ENCODE measurements at places on chromosomes 2 and 18.

DNA sequence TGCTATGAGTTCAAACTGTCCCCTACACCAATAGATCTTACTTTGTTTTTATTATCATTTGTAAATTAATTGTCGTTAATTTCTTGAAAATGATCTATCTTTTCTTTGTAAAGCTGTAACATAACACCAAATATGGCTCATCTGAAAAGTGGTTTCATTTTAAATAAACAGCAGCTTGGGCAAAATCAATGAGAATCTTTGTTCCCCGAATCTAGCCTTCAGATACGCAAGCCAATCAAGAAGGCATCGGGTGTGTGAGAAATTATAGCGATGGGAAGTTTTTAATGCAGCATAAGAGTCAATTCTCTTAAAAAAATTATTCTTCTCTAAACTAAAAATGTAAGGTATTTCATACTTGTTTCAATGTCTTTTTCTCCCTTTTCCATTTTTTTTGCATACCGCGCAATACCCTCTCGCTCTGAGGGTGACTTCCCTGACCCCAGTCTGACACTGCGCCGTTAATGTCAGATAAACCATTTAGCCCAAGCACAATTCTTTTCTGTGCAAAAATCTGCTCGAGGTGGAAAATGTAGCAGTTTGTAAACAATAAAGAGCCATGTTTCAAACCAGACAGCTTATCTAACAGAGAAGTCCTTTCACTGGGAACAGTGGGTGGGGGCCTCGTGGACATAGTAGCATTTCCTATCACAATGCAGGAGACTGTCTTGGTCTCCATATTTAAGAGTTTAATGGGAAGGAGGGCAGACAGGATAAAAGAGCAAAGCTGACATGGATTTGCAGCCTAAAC lies 129.4 kb downstream of the TCF4 start:
- DNase-seq: no peak

GRCh38 chr2:148338541-148338940 lies 306.0 kb upstream of the EPC2 start:
- DNase-seq: peak; percentile 14

DNA sequence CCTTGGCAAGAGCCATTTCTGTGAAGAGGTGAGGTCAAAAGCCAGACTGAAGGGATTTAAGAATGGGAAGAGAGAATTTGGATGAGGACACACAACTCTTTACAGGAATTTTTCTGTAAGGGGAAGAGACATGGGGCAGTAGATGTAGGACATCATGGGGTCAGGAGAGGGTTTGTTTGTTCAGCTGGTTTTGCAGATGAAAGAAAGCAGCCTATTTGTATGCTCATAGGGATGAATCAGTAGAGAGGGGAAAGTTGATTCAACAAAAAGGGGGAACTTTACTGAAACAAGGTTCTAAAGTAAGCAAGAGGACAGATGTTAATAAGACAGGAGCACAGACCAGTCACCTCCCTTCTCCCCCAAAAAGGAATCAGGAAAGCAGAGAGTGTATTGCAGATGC lies 11.2 kb downstream of the SCG2 start:
- DNase-seq: no peak

DNA sequence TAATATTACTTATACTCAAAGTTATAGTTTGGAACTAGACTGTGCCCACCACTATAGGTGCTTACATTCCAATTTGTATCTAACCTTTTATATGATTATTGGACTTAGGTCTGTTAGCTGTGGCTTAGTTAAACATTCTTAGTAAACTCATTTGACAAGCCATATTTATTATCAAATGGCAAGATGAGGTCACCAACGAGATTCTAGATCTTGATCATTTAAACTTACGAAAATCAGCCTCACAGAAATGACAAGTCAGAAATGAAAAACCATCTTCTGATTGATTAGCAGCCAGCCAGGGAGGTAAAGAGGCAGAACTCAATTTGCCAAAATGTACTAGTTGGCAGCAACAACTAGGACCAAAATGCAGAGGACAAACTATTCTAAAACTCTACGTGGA lies 100.4 kb upstream of the STK17B start:
- no peak for DNase-seq

- DNase-seq: no peak
These were observed 71.8 kb downstream of the SKA1 start for GRCh38 chr18:50446629-50447028.

DNA sequence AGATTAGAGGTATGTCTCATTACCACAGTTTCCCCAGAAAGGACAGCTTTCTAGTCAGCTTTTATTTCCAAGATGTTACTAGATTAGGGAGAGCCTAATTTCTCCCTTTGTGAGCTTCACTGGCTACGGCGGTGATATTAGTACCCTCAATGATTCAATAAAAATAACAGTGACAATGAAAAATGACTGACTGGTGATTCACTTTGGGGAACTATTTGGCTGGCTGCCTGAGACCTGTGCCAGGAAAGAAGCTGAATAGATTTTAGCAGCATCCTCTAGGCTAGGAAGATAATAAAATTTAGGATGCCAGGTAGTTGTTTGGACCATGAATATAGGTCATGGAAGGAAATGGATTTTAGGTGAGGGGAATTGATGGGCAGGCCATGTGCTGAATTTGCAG lies 178.7 kb downstream of the FMNL2 start:
- no peak for DNase-seq

- no peak for DNase-seq
These were observed 21.5 kb downstream of the SLC4A3 start for GRCh38 chr2:219648963-219649362.

DNA sequence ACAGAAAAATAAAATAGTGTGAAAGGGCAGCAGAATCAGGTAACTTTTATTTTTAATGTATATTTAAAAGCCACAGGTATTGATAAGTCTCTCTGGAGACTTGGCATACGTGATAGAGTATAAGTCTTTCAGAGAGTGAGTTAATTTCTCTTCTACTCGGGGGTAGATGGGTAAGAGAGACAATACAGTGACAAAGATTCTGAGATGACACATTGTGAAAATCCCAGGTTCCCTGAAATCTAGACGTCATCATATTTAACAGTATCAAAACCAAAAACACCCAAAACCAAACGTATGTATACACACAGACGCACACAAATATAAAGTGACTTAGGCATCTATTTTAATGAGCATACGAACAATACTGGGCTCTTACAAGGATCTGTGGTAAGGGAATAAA lies 33.3 kb downstream of the NIF3L1 start:
- DNase-seq: no peak

- DNase-seq: no peak
These were observed 510.1 kb downstream of the TXNL1 start for GRCh38 chr18:56128153-56128791.

GRCh38 chr18:35390951-35391700 lies 14.0 kb upstream of the ZNF396 start:
- DNase-seq: no peak

- DNase-seq: no peak
These were observed 114.6 kb upstream of the CD302 start for GRCh38 chr2:159912580-159912979.

- peak; percentile 58 for DNase-seq
These were observed 23.1 kb downstream of the PLA2R1 start for GRCh38 chr2:160039166-160039903.

DNA sequence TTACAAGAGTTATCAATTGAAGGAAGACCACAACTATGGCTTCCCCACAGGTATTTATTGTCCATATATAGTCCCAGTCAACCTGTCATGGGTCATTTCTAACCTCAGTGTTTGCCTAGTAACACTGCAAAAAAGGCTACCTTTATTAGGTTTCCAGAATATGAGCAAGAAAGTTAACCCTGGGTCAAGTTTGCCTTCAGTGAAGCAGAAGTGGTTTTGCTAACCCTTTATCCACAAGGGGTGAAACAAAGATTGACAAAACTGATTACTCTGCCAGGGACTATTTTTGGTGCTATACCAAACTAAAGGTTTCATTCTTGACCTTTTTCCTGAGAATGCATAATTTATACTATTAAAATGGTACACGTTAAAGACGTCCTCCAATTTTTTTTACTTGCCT lies 28.8 kb downstream of the SP100 start:
- DNase-seq: no peak

DNA sequence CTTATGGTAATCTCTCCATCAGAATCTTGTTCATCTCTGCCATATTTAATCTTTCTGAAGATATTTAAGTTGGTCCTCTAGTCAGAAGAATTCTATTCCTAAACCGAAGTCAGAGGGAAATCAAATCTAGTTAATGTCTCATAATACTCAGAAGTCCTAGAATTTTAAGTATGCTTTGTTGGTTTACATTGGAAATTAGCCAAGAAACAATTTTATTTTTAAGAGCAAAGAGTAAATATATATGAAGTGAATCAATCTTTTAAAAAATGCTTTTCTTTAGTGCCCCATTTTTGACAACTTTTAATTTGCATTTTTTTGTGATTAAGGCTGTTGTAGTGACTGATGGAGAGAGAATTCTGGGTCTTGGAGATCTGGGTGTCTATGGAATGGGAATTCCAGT lies 38.1 kb downstream of the ME2 start:
- DNase-seq: no peak

DNA sequence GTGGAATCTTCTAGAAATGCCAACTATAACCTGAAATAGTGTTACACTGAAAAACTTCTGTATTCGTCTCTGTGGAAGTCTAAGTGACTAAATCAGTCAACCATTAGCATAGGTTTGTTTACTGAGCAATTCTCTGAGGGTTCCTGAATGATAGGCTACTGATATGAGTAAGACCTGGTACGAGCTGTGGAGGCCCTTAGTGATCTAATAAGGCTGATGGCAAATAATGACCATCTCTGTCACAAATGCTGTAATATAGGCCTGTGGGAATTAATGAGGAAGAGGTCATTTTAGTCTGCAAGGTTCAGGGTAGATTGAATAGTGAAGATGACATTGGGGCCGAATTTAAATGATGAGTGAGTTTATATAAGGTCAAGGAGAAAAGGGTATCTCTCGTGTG lies 82.5 kb downstream of the MGAT5 start:
- DNase-seq: no peak

GRCh38 chr18:11676867-11677266 lies 12.2 kb upstream of the GNAL start:
- DNase-seq: no peak

GRCh38 chr2:23073056-23073455 lies 311.9 kb upstream of the KLHL29 start:
- no peak for DNase-seq
